ENCODE measurements at places on chromosomes 5 and 9.
A peak's percentile ranks its signal among the peaks of the same experiment; 100 is the strongest.

- DNase-seq: no peak
Measured at GRCh38 chr9:87392086-87392485, 105.6 kb upstream of the DAPK1 start.

DNA sequence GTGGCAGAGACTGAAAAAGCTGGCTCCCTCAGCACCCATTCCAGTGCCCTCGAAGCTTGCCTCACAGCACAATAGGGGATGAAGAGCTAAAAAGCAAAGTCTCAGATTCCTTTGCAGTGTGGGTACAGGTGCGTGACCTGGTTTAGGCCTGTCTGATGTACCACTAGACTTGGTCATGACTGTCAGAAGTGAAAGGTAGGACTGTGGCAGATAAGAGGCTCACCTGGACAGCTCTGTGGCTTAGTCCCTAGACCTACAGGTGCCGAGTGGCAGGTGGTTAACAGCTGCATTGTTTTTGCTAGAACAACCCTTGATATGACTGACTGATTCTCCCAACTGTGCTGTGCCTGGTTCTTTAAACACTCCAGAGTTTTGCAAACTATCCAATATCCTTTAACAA, 14.7 kb upstream of the SFXN1 start:
- DNase-seq: no peak

- DNase-seq: no peak
Measured at GRCh38 chr5:176133877-176134276, 104.3 kb upstream of the SIMC1 start.

DNA sequence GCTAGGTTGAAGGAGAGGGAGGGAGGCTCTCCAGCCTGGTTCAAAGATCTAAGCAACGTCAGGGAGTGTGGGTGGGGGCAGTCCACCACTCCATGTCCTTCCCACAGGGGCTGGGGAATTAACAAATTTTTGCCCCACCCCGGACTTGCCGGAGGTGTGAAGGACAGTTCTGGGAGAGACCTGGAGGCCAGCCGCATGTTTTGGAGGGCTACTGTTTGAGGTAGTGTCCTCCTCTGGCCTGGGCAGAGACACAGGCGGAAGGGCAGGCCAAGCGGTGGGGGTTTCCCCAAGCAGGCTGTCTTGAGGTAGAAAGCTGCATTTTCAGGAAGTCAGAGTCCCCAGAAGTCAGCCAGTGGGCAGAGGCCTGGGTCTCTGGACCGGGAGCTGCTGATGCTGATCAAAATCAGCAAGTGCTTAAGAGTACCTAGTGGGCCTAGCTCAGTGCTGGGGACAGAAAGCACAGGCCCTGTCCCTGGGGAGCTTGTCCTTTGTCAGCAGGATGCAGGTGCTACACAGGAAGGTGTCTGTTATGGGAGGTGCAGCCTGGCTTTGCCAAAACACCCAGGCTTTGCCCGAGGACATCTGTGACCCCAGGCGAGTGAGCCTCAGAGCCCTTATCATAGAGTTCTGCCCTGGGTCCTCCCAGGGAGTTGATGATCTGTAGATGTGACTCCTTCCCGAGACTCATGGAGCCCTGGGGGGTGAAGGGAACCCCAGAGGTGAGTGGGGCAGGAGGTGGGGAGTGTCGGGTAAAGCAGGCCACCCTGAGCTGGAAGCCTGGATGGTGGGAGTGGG, 18.5 kb downstream of the JADE2 start:
- no peak for DNase-seq

GRCh38 chr9:30058463-30058862, 2326.0 kb upstream of the ACO1 start:
- peak; percentile 8 for DNase-seq

GRCh38 chr5:32984851-32985610, 273.9 kb downstream of the NPR3 start:
- DNase-seq: no peak

DNA sequence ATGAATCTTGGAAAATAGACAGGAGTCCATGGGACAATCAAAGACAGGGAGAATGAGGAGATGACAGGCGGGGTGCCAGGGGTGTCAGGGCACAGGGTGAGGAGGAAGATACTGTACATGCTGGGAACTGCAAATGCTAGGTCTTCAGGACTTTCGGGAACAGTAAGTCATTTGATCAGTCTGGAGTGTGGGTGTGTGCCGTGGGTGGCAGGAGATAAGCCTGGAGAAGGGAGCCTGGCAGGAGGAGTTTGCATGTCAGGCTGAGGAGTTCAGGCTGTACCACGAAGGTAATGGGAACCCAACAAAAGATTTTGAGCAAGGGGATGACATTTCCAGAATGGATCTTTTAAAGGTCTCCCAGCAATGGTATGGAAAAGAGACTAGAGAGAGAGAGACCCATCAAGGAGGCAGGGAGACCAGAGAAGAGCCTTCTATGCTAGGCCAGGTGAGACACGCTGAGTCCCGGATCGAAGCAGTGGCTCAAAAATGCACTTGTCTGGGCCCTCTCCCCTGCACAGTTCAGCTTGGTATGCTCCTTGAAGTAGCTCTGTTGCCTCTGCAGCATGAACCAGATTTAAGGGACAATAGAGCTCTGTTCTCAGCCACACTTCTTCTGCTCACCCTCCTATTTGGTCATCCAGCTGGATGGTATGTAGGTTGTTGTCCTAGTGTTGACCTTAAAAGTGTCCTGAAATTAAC, 77.0 kb upstream of the FER start:
- no peak for DNase-seq

DNA sequence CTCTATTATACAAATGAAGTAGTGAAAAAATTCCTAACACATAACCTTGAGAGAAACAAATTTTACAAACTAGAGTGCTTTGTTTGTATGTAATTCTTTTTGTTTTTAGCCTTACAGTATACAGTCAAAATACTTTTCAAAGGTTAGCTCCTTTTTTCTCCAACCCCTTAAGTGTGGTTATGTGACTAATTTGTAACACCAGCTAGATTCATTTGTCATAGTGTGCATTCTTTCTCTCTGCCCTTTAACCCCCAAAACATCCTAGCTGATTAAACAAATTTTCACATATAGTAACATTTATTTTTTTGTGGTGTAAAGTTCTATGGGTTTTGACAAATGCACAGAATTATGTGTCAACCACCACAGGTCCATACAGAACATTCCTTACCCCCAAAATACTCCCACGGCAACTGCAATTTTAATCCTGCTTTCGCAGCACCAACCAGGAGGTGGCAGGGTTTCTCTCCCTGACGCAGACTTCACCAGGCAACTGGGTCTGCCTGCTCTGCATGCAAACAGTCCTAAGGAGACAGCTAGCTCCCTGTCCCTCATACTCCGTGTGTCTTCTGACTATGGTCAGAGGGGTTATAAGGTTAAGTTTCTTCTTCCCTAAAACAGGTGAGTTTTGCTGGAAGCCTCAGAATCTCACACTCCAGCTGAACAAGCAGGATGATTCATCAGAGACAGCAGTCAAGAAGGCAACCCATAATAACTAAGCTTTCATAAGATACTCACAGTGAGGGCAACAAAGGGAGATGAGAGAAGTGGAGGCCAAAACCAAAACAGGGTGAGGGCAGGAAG, 44.5 kb upstream of the NR5A1 start:
- peak; percentile 19 for DNase-seq

DNA sequence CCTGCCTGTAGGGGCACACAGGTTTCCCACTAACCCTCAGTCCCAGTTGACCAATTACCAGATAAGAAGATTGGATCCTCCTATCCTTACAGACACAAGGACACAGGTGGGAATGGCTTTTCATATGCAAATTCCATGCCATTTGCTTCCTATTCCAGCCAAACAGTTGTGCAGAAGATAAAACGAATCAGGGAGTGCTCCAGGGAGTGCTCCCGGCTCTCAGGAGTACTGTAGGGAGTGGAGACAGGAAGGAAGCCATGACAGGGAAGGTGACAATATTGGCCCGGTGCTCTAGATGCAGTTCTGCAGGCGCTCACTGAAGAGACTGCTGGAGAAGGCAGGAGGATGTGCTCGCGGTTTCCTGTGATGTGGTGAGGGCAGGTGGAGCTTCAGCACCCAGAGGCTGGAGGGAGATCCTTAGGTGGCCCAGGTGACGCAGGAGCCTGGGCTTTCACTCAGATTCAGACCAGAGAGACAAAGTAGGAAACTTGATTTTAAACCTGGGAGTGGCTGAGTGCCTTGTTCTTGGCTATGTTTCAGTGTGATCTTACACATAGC, 260.0 kb downstream of the AUH start:
- DNase-seq: no peak

- DNase-seq: no peak
Measured at GRCh38 chr5:18985171-18985758, 1002.7 kb downstream of the CDH18 start.

DNA sequence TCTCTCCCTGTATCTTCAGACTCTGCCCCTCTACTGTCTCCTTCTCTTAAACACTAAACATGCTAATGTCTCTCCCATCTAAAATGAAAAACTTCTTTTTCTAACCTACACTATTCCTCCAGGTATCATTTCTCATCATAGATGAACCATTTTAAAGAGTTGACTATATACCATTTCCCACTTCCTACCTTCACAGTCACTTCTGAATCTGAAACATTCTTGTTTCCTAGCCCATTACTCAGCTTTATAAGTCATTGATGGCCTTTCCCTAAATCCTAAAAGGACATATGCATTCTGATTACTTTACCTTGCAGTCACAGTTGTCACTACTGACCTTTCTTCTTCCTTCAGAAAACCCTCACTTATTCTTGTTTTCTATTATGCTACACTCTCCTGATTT, 118.2 kb downstream of the SSBP2 start:
- DNase-seq: no peak

DNA sequence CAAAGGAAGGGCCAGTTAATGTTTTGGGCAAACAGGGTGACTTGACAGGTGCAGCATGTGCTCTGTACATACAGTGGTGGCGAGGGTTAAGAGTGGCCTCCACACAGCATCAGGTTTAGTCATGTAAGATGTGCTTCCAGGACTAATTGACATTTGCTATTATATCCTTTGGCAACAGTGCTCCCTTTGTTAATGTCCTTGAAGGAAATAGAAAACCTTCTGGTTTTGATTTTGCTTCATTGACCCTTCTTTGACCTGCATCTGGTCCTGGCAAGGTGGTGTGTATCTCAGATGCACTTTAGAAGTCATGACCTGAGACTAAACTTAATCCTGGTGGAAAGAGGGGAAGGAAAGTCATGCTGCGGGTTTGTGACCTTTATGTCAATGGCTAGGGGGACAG, 440.0 kb downstream of the ENC1 start:
- no peak for DNase-seq

DNA sequence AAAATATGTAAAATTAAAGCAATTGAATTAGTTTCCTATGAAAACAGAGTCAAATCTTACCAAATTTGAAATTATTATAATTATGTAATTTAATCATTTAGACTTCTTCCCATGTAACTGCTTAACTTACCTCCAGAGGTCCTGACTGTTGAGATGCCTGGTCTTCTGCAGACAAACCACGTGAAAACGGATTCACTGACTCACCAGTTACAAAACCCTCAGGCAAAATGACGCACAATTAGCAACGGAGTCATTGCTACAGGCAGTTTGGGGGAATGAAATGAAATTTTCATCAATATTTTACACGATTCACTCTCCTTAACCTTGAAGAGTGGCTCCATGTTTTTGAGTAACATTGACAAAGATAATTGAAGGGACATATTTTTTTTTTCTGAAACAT, 460.8 kb downstream of the MTRR start:
- DNase-seq: no peak

DNA sequence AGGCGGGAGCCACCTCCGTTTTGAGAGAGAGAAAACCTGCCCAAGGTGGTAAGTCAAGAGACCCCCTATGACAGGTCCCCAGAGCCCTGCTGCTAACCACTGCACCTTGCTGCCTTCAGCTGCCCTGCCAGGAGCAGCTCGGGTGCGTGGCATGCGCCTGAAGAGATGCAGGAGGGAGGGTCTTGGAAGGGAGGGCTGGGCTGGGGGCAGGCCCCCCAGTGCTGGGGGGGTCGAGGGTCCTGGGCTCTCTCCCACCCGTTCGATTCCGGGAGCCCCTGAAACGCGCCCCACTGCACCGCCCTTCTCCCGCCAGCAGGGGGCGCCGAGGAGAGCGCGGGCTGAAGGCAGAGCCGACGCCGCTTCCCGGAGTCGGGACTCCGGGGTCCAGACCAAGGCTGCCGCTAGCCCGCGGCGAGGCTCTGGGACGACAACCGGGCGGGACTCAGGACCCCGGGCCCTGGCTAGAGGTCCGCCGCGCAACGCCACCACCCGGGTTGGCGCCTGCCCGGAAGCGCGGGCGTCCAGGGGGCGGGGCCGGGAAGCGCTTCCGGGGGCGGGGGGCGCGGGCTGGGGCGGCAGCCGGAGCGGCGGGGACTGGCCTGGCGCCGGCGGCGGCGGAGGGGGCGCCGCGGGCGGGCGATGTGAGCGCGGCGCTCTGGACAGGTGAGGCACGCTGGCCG, at the start of gene ZBTB34:
TSS of gene ZBTB34 (plus strand) at position 563 of the 680 bp plus-strand sequence. CDS start 18,761 bp downstream, outside the sequence.
- peak; percentile 30 for DNase-seq

GRCh38 chr5:127572930-127573329, 55.5 kb downstream of the PRRC1 start:
- DNase-seq: no peak

- no peak for DNase-seq
Measured at GRCh38 chr5:157502143-157502647, 42.2 kb downstream of the NIPAL4 start.

- DNase-seq: no peak
Measured at GRCh38 chr5:64273276-64273675, 107.6 kb downstream of the RNF180 start.
